ENCODE measurements at places on chromosomes 7 and 10.

DNA sequence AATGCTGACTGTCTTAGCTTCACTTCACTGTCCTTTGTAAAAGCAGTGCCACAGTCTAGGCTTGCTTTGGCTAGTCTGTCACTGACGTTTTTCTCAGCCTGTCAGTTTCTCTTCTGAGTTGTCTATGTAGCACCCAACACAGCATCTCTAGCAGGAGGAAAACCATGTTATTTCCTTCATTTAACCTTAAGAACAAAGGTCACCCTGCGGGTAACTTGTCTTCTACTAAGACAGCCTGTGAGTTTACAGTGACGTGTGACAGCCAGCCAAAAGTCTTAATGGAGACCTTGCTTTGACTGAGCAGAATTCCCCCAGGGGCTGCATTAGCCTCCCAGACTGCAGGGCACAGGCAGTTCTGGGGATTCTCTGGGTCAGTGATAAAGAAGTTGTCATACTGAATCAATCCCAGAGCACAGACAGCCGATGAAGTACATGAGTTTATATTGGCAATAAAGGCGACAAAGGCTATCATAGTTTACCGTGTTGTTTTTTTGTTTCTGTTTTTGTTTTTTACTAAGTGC is 296.0 kb upstream of the KIAA1217 start:
- no peak for DNase-seq

DNA sequence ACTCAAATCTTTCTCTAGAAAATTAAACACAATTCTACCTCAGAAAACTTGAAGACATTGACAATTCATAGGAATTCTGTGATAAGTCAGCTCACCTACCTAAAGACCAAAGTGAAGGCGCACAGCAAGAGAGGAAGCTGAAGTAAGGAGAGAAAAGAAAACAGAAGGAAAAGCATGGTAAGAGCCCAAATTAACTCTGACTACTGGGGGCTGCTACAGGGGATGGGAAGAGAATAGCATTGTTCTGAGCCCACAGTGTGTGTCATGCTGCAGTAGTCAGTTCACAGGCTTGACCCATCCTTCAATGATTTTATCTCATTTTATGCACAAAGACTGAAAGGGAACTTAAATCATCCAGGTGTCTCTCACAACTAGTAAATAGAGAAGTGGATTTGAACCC is 111.3 kb downstream of the PTEN start:
- no peak for DNase-seq

GRCh38 chr7:138047907-138048306 is 28.4 kb upstream of the AKR1D1 start:
- no peak for DNase-seq

DNA sequence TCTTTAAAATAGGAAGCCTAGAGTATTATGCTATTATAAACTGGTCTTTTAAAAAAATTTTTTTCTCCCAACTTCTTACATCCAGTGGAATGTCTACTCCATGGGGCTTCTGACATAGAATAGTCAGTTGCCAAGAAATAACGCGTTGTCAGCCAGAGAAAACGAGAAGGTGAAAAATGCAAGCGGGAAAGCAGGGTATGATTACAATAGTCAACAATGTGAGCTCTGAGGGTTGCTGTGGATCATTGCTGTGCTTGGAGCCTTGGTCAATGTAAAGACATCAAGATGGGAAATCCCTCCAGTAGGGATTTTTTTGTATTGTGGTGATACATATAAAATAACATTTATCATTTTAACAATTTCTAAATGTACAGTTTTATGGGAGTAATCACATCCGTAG is 27.6 kb upstream of the PLPP4 start:
- no peak for DNase-seq

DNA sequence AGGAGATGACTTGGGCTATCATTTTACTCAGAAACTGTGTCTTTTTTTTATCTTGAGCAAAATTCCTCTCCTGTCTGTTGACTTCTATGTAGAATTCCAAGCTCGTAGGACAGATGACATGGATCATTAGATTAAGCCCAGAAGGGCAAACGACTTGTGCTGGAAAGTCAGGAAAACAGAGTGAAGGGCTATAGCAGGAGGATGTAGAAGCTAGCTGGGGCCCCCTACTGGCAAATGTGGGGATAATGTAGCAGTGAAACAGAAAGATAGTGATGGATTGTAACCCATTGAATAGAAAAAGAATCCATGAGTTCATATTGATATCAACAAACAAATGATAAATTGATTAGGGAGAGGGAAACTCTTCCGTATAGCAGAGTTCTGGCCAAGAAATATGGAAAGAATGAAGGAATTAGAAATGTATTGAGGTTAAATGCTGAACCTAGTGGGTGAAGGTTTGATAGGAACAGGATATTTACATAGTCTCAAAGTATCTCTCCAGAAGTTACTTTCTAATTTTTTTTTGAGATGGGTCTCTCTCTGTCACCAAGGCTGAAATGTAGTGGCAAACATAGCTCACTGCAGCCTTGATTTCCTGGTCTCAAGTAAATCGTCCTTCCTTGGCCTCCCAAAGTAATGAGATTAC is 103.6 kb downstream of the LYZL1 start:
- no peak for DNase-seq

DNA sequence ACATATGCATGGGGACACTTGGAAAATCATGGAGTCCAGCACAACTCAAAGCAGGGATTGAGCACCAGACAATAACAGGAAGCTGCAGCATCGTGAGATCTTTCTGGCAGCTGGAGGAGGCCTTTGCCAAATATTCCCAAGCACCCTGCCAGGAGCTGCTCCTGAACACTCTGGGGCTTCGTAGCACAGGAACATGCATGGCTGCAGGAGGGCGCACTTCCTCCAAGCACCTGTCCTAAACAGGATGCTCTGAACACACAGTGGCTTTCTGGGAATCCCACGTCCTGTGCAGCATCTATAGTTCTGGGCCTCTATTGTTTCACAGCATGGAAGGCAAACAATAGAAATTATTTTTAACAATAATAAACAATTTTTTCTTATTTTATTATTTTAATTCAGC is 4.1 kb downstream of the ABLIM1 start:
- DNase-seq: no peak

GRCh38 chr7:35004531-35005095 is 32.7 kb downstream of the DPY19L1 start:
- no peak for DNase-seq

- DNase-seq: no peak
Measured at GRCh38 chr10:34094146-34094696, 720.9 kb downstream of the PARD3 start.

DNA sequence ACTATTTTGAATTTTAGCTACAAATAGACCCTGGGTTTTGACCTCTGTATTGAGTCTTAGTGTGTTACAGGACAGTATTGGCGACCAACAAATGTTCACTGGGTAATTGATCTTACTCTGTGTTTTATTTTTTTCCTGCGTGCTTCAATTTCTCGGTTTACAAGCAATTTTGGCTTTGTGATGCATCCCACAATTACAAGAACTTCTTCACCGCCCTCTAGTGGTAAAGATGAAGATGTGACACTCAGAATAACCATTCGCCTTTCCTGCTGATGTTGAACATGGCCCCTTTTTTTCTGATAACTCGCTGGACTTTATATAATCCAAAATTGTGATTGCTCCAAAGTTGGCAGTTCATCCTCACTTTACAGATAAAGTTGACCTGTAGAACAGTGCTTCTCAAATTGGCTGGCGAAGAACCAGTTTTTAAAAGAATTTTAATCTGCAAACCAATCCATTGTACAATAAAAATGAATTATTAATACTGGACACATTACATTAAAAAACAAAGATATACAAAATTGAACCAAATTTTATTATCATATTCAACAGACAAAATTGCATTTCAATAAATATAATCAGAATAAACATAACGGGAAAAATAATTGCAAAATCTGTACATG is 20.2 kb upstream of the SMC3 start:
- DNase-seq: no peak

DNA sequence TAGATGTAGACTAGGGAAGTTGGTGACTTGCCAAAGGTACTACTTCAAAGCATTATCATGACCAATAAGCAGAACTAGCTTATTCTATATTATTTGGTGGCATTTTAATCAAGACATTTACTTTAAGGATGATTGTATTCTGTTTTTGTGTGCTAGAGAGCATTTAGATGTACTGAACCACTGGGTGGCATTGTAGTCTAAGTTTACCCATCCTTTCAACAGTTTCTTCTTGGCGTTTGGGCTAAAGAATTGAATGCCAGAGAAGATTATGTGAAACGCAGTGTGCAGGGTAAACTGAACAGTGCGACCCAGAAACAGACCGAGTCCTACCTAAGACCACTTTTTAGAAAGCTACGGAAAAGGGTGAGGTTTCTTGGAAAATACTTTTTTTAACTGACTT is 26.8 kb downstream of the PRPF18 start:
- no peak for DNase-seq

- no peak for DNase-seq
Measured at GRCh38 chr10:16904639-16905061, 87.4 kb upstream of the RSU1 start.

DNA sequence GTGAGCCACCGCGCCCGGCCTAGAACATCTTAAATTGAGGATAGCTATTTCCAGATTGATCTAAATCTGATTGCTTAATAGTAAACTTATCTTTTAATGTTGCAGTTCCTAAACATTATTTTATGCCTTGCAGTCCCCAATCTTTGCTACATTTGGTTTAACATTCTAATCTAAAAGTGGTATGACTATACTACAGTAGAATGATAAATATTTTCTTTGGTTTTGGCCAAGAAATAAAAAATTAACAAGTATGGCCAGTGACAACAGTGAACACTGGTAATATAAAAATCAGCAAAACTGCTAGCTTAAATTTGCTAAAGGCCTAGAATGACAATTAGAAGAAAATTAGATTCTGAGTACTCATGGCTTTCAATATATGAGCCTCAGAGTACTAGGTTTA is 73.5 kb downstream of the CDK6 start:
- DNase-seq: no peak

GRCh38 chr10:97608991-97609561 is 19.6 kb downstream of the C10orf62 start:
- no peak for DNase-seq

DNA sequence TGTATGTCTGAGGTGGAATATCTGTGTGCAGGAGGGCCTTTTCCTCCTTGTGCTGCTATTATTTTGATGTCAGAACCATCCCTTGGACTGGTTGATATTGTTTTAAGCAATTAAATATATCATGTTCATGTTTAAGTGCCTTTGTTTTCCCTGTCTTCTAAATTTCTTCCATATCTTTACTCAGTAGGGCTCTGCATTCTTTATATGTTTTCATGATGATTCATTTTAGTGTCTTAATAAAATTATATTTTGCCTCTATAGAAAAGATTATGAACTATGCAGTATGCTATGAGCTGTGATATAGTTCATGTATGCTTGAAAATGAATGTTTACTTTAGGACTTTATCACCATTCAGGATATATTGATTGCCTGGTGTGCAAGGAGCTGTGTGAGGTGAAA is 34.8 kb downstream of the AHR start:
- no peak for DNase-seq

DNA sequence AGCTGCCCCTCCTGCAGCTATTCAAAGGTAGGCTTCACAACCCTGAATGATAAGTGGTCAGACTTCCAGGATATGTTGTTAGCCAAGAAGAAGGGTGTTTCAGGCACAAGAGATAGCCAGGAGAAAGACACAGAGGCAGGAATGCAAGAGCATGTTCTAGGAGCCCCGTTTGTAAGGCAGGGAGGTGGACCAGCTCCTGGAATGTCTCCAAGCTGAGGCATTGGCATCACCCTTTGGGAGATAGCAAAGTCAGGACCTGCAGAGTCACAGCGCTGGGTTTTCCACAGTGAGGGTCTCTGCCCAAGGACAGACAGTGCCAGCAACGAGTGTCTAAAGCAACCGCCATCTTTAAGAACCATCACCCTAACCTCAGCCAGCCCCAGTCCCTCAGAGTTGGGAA is 484.5 kb upstream of the ZMIZ1 start:
- DNase-seq: no peak

DNA sequence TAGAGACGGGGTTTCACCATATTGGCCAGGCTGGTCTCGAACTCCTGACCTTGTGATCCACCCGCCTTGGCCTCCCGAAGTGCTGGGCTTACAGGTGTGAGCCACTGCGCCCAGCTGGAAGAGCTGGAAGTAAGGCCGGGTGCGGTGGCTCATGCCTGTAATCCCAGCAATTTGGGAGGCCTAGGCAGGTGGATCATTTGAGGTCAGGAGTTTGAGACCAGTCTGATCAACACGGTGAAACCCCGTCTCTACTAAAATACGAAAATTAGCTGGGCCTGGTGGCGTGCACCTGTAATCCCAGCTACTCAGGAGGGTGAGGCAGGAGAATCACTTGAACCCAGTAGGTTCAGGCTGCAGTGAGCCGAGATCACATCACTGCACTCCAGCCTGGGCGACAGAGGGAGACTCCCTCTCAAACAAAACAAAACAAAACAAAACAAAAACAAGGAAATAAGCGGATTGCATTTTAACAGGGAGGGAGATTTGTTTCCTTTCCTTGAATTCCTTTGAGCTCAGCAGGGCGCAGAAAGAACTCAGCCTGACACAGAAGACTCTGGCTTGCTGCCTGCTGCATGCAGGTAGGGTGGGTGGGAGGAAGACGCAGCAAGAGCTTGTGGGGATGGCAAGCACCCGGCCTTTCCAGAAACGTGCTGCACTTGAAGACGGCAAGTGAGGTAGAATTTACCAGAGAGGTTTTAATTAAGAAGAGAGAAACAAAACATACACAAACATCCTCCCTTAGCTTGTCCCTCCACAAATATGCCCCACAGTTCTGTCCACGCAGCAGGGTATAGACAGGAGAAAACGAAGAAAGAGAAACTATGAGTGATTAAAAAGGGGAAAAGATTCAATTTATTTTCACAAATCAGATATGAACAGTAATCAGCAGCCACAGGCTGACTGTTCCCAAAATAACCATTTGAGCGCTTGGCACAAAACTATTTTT is 148.0 kb downstream of the RNF216 start:
- no peak for DNase-seq

DNA sequence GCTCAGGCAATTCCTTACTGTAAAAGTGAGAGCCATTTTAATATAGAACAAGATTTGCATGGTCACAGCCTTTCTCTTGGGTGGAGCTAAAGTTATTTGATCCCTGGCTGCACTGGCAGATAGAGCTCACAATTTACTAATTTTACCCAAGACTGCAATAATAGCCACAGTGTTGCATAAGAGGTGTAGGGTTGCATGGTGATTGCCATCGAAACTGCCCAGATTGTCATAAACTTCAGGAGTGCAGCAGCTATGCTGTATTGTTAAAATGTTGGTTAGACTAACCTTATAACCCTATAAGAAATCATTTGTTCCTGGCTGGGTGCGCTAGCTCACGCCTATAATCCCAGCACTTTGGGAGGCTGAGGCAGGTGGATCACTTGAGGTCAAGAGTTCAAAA is 50.0 kb downstream of the VCL start:
- DNase-seq: no peak

Measured in omental fat pad (tissue), 4 donors.